Caki2 (cell line): ENCODE measurements at places on chromosomes 12 and 14.

- DNase-seq, result no peak
Observed at GRCh38 chr12:48979602-48980388, 1.7 kb downstream of the WNT1 start.

GRCh38 chr14:104865081-104865630, at the start of gene CEP170B:
CEP170B (plus strand) TSS chr14:104865268; CDS start chr14:104868451, 3,183 bp downstream.
- no peak for DNase-seq

- no peak for DNase-seq
Observed at GRCh38 chr12:57724003-57724935, 14.3 kb downstream of the AGAP2 start.

DNA sequence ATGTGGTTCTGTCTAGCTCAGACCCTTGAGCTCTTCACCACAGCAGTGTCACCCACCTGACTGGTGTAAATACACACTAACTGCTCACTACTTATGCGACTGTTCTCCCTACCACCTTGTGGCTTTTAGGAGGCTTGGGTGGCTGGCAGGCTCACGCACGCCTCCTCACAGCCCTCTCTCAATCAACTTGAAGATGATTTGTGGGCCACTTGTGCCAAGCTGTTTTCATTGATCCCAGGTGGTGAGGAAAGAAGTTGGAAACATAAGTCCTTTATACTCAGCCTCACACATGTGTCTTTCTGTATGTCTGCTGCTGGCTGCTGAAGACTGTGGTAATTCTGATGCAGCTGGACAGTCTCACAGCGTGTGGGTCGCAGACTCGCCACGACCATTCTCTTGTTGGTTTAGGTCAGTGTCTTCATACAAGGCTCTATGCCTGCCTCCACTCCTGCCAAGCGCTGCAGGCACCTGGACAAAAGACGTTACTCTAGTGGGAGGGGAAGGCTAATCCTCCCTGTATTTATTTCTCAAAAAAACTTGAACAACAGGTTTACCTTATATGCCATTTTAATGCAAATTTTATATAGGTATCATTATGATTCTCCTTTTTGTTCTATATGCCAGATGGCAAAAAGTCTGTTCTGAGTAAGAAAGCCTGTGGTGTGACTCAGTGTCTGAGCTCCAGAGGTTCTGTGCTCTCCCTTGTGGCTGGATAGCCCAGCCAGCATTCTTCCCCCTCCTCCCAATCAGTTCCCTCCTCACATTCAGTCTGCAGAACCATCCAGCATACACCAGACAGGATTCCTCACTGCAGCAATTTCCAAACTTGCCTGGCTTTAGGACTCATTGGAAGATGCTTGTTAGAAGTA, 115.6 kb downstream of the DIP2B start:
- DNase-seq, result peak; percentile 56

- DNase-seq, result peak; percentile 16
Observed at GRCh38 chr12:121388421-121388981, 11.4 kb upstream of the RNF34 start.

DNA sequence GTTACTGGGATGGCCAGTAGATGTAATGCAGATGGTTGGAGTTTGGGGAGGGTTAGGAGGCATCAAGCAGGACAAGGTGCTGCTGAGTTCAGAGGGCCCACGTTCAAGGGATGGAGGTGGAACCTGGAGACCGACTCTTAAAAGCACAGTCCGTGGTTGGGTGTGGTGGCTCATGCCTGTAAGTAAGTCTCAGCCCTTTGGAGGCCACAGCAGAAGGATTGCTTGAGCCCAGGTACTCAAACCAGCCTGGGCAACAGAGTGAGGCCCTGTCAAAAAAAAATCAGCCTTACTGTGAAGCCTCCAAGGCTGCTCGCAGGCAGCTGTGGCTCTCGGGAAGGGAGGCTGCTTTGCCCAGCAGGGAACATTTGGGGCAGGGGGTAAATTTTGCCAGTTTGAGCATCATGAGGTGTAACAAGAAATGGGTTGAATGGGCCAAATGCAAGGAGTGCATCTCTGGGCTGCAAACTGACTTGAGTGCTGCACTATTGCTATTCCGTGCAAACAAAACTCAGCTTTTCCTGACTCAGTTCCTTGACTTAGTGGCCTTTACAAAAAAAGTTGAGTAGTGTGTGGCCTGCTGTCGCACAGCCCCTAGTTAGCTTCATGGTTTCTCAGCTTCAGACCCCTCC, 55.0 kb downstream of the ANAPC7 start:
- no peak for DNase-seq

DNA sequence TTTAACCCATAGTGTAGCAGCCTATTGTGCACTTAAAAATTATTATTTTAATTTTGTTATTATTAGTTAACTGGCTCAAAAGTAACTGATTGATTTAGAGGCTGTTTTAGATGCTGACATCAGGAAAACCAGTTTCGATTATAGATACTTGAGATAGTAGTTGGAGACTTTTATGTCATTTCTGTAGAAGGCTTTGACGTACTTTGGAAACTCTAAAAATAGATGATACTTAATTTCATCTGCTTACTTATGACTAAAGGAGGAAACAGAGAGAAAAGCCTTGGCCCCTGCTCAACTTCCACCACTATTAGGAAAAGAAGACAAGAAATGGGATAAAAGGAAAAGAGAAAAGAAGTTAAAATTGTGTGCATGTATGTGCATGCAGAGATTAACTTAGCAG, 219.3 kb upstream of the HMGA2 start:
- no peak for DNase-seq

DNA sequence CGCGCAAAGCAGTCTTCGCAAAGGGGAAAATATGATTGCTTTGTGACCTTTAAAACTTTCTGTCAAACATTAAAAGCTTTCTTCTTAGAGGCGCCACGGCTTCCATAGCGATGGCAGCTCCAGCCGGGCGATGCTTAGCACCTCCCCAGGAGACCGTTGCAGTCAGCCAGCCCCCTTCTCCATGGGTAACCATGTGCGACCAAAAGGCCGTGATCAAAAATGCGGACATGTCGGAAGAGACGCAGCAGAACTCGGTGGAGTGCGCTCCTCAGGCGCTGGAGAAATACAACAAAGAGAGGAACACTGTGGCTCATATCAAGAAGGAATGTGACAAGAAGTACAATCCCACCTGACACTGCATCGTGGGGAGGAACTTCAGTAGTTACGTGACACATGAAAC, 12.7 kb upstream of the STON2 start:
- DNase-seq, result no peak
